ENCODE measurements at places on chromosomes 6 and 20. TPM values are rescaled to one million over a fixed set of nuclear protein-coding genes. Genes with fewer than 3 reads are reported as not detected.
A peak's percentile ranks its signal among the peaks of the same experiment; 100 is the strongest.

- peaks cover 15% of the 10 kb centered on the region for H3K27me3 ChIP-seq
- H3K4me3 ChIP-seq: no peak overlapping the region
- no peak for DNase-seq
- H3K4me1 ChIP-seq: peaks cover 8% of the 10 kb centered on the region
- H3K36me3 ChIP-seq: no peaks in the 10 kb centered on the region
Measured at GRCh38 chr20:48832405-48832730, 4.6 kb upstream of the PREX1 start.

GRCh38 chr6:97456070-97456469, 173.1 kb upstream of the MMS22L start:
- no peak overlapping the region for H3K27ac ChIP-seq
- H3K4me3 ChIP-seq: no peak overlapping the region
- DNase-seq: no peak
- H3K36me3 ChIP-seq: no peaks in the 10 kb centered on the region
- no peaks in the 10 kb centered on the region for H3K27me3 ChIP-seq

GRCh38 chr6:50714487-50715379, 1.4 kb downstream of the TFAP2D start:
- no peaks in the 10 kb centered on the region for H3K36me3 ChIP-seq
- H3K27ac ChIP-seq: no peak overlapping the region
- H3K4me3 ChIP-seq: no peak overlapping the region
- H3K27me3 ChIP-seq: peaks cover 11% of the 10 kb centered on the region
- no peaks in the 10 kb centered on the region for H3K4me1 ChIP-seq

DNA sequence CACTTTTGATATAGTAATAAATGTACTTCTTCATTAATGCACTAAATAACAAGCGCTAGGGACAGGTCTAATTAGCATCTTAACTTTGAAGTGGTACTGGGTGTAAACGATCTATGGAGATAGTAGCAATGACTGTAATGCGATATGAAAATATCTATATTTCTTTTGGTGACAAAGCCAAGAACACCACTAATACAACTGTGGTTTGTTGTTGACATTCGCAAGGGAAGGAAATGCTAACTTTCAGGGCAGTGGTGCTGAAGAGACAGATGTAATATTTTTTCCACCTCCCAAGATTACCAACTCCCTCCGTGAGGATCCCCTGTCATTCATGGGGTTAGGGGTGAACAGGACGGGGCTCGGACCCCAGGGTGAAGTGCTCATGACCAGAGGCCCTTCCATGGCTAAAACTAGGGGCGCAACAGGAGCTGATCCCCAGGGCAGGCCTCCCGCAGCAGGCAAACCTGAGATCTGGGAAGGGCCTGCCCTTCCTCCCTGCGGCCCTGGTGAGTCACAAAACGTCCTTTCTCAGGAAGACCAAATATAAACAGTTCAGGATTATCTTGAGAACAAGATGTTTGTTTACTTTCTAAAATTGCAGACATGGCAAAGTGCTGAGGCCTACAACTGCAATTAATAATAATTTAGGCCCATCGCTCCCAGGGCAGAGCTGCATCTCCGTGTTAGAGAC, 65.0 kb upstream of the TOX2 start:
- peak; percentile 81 for DNase-seq
- H3K27ac ChIP-seq: peak overlapping the region; percentile 70
- H3K4me3 ChIP-seq: no peak overlapping the region
- no peaks in the 10 kb centered on the region for H3K36me3 ChIP-seq
- peaks cover 10% of the 10 kb centered on the region for H3K4me1 ChIP-seq
- no peaks in the 10 kb centered on the region for H3K27me3 ChIP-seq

DNA sequence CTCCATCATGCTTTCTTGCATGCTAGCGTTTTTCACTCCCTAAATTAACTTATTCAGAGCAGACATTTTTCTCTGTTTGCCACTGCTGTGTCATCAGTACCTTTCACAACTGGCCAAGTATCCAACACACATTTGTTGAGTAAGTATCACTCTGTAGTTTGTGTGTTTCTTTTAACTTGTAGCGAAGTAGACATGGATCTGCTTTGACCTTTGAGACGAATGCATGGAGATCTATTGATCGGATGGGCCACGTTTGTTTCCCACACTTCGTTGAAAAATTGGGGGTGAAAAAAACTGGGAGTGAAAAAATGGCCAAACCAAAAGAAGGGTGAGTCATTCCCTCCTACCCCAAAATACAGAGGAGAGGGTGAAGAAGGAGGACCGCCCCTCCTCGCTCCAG, 12.9 kb upstream of the SLC9A8 start:
- peaks cover 10% of the 10 kb centered on the region for H3K27me3 ChIP-seq
- no peaks in the 10 kb centered on the region for H3K36me3 ChIP-seq
- no peak for DNase-seq
- no peaks in the 10 kb centered on the region for H3K4me1 ChIP-seq
- H3K4me3 ChIP-seq: no peak overlapping the region

DNA sequence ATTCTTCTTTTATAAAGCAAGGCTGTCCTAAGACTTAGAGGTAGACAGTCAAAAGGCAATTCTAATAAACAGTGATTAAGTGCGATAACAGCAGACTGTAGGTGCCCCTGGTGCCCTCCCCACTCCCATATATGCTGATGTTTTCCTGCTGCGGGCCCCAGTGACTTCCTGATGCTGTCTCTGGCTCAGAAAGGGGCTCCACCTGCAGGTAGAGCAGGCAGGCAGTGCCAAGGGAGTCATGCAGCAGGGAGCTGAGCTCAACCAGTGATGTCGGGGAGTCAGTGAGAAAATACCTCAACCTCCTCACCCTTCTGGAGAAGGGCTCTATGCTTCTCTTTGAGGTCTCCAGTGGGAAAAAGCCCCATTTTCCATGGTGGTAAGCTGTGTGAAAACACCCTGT, 126.7 kb upstream of the SSTR4 start:
- H3K36me3 ChIP-seq: no peaks in the 10 kb centered on the region
- no peaks in the 10 kb centered on the region for H3K4me1 ChIP-seq
- H3K4me3 ChIP-seq: no peak overlapping the region
- no peak overlapping the region for H3K27ac ChIP-seq
- H3K27me3 ChIP-seq: no peaks in the 10 kb centered on the region

- H3K4me3 ChIP-seq: no peak overlapping the region
- DNase-seq: peak; percentile 11
- no peaks in the 10 kb centered on the region for H3K36me3 ChIP-seq
- H3K4me1 ChIP-seq: no peaks in the 10 kb centered on the region
- H3K27me3 ChIP-seq: 0 out of 2 replicates have a peak, but pooled peaks cover 2% of the 10 kb centered on the region
- H3K27ac ChIP-seq: no peak overlapping the region
Measured at GRCh38 chr6:165811512-165811911, 148.5 kb upstream of the PDE10A start.

- no peak overlapping the region for H3K27ac ChIP-seq
- peaks cover 23% of the 10 kb centered on the region for H3K36me3 ChIP-seq
- H3K27me3 ChIP-seq: no peaks in the 10 kb centered on the region
- H3K4me1 ChIP-seq: no peaks in the 10 kb centered on the region
- no peak overlapping the region for H3K4me3 ChIP-seq
Measured at GRCh38 chr6:34858681-34859080, 29.2 kb downstream of the TAF11 start.

DNA sequence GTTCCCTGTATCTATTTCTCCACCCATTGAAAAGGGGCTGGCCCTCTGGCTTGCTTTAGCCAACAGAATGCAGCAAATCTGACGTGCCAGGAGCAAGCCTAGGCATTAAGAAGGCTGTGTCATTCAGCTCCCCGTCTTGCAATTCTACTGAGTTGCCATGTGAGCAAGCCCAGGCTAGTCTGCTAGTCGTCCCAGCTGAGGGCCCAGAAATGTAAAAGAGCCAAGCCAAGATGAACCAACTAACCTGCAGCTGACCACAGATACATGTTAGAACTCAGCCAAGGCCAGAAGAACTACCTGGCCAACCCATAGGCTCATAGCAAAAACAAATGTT, 30.1 kb downstream of the PREP start:
- H3K36me3 ChIP-seq: peaks cover 21% of the 10 kb centered on the region
- H3K4me1 ChIP-seq: no peaks in the 10 kb centered on the region
- DNase-seq: no peak
- H3K4me3 ChIP-seq: no peak overlapping the region

DNA sequence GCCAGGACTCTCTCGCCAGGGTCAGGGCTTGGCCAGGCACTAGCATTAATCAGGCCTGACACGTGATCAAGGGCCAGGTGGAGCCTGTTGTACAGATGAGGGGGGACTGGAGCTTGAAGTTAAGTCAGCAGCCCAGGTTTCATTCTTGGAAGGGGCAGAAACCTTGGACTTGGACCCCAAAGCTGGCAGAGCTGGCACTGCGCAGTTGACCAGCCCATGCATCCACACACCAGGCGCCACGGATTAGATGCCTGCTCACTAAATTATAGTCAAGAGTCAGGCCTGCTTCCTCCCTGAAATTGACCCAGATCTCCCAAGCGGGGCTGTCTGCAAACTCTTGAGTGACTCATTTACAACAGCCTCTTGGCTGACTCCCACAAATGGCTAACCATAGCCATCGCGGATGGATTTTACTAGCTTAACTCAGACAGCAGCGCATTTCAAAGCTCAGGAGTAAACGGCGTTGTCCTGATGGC, 4.1 kb upstream of the TAF4 start:
- H3K27ac ChIP-seq: no peak overlapping the region
- DNase-seq: peak; percentile 70
- H3K4me3 ChIP-seq: no peak overlapping the region
- H3K36me3 ChIP-seq: no peaks in the 10 kb centered on the region
- peaks cover 2% of the 10 kb centered on the region for H3K4me1 ChIP-seq
- H3K27me3 ChIP-seq: no peaks in the 10 kb centered on the region

GRCh38 chr6:149031859-149032598, 285.2 kb downstream of the UST start:
- peak; percentile 85 for DNase-seq
- no peaks in the 10 kb centered on the region for H3K36me3 ChIP-seq
- no peaks in the 10 kb centered on the region for H3K27me3 ChIP-seq
- H3K27ac ChIP-seq: peak overlapping the region; percentile 92
- no peak overlapping the region for H3K4me3 ChIP-seq

DNA sequence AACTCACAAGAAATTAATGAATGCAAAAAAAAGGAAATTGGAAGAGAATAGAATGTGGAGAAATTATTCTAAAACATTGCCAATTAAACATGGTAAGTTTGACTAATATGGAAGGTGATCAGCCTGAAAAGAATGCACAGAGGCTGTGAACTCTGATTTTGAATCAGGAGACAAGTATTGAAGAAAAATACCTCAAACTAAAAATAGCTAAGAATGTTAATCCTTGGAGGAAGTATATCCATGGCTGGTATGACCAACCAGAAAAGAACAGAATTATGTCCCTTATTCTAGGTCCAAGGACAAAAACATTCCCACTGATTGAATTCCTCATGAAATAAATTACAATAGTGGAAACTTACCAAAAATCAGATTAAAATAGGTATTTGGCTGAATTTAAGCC, 7.3 kb upstream of the RIMS1 start:
- no peak overlapping the region for H3K4me3 ChIP-seq
- H3K36me3 ChIP-seq: no peaks in the 10 kb centered on the region
- no peak overlapping the region for H3K27ac ChIP-seq
- no peaks in the 10 kb centered on the region for H3K27me3 ChIP-seq

DNA sequence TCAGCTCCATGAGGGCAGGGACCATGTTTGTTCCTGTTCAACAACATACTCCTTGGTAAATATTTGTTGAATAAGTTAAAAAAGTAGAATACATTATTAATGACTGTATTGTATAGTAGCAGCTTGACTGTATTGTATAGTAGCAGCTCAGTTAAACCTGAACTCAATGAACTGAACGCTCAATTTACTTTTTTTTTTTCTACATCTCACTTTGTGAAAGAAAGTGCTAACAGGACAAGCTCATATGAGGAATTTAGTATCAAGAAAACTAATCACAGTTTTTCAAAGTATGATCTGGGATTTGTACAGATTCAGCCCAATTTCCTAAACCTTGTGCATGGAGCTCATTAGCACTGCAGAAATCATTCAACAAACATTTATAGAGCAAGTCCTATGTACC, 38.8 kb upstream of the NR2E1 start:
- no peak for DNase-seq
- no peaks in the 10 kb centered on the region for H3K4me1 ChIP-seq
- H3K4me3 ChIP-seq: no peak overlapping the region
- H3K27me3 ChIP-seq: peaks cover 59% of the 10 kb centered on the region

GRCh38 chr20:46810448-46811223, 84.0 kb upstream of the EYA2 start:
- H3K4me3 ChIP-seq: no peak overlapping the region
- no peak overlapping the region for H3K27ac ChIP-seq
- DNase-seq: no peak
- H3K4me1 ChIP-seq: peaks cover 7% of the 10 kb centered on the region

- no peaks in the 10 kb centered on the region for H3K4me1 ChIP-seq
- H3K27me3 ChIP-seq: no peaks in the 10 kb centered on the region
- no peak for DNase-seq
- no peak overlapping the region for H3K4me3 ChIP-seq
- H3K27ac ChIP-seq: no peak overlapping the region
Measured at GRCh38 chr6:168418711-168419121, 22.3 kb upstream of the SMOC2 start.

DNA sequence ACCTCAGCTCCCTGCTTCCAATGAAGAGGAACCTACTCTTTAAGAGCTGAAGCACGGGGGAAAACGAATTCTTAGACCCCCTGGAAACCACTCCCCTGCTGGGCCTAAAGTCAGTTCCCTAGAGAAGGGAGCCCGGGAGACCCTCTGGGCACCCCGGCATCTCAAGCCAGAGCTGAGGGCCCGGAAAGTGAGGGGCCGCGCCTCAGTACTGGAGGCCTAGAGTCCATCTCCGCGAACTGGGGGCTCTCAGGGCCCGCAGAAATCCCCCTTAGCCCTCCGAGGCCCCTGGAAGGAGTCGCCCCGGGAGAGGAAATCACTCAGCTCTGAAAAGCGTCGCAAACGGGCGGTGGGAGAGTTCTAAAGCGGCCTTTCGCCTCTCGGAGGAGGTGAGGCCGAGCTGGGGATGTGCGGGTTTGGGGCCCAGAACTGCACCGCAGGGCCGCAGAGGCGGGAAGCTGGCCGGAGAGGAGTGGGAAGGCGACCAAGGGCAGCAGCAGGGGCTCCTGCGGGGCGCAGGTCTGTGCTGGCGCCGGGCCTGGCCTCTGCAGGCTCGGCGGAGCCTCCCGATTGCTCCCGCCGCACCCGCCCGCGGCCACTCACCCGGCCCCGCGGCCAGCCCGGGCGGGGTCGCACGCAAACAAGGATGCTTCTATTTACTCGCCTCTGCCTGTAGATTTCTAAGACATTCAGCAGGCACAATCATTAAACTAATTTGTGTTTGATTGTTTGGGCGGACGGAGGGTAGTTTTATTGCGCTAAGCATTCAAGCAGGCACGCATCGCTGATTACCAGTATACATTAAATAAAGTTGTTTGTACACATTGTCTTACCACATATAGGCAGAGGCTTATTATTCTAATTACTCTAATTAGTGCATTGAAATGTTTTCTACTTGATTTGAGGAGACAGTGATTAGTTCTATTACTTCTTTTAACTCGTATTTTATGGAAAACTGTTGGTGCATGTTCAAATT, 9.2 kb downstream of the POU3F2 start:
- H3K27ac ChIP-seq: no peak overlapping the region
- peaks cover 87% of the 10 kb centered on the region for H3K27me3 ChIP-seq
- H3K36me3 ChIP-seq: no peaks in the 10 kb centered on the region
- no peak for DNase-seq

Gene ZNF831
- total RNA-seq: not detected
